ENCODE measurements at places on chromosomes 7 and 10.

GRCh38 chr10:104130041-104130440, 8.1 kb downstream of the SFR1 start:
- no peak overlapping the region for H3K4me3 ChIP-seq

DNA sequence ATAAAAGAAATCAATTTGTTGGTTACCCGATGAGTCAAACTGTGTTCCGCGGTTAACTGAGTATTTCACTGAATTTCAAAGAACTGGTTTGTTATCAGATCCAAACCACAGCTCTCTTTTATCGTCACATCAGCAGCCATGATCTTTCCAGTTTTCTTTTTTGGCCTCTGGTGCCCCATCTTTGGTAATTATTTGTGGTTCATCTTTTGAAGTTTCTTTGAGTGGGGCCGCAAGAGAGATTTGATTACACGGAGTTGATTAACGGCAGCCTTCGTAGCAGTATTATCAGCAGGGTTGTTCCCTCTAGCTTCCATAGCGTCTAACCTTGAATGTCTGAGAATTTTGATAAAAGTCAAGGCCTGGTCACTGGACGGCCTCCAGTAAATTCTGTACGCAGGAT, 154.9 kb upstream of the TNRC18 start:
- DNase-seq = no peak
- H3K4me3 ChIP-seq = no peak overlapping the region
- H3K4me1 ChIP-seq = peaks cover 24% of the 10 kb centered on the region
- H3K27me3 ChIP-seq = no peaks in the 10 kb centered on the region
- no peak overlapping the region for H3K27ac ChIP-seq
- H3K36me3 ChIP-seq = no peaks in the 10 kb centered on the region

DNA sequence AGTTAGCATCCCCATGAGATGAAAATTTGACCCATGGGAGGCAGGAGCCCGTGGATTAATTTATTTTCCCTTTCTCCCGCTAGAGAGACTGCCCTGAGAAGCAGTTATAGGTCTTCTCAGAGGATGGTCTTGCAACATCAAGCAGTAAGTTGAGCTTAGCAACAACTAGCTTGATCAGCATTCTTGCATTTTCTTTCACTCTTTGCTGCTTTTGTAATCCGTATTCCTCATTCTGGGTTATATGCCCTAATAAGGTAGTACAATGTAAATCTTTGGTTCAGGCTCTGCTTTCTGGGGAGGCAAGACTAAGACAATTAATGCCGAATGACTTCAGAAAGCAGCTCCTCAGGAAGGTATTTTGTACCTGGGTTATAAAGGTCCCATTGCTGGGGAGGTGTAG, 146.8 kb downstream of the FZD1 start:
- no peaks in the 10 kb centered on the region for H3K36me3 ChIP-seq
- H3K4me3 ChIP-seq = no peak overlapping the region
- DNase-seq = no peak
- no peak overlapping the region for H3K27ac ChIP-seq
- H3K27me3 ChIP-seq = no peaks in the 10 kb centered on the region

- H3K27me3 ChIP-seq = no peaks in the 10 kb centered on the region
- no peaks in the 10 kb centered on the region for H3K36me3 ChIP-seq
- DNase-seq = no peak
Measured at GRCh38 chr7:132296820-132297219, 279.4 kb downstream of the PLXNA4 start.

DNA sequence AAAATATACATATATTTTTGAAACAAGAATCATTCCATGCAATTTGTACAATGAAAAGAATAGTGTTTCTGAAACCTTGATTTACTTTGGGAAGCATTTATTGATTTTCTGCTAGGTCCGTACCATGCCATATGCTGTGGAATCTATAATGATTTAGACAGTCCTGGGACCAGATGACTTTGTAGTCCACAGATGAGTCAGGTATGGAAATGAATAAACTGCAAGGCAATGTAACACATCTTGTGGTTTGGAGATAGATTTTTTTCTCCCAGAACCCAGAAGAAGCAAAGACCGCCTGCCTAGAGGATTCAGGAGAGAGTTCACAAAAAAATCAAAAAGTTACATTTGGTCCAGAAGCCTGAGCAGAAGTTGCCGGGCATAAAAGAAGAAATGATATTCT, 190.4 kb downstream of the GPR37 start:
- no peak overlapping the region for H3K27ac ChIP-seq
- DNase-seq = no peak
- H3K4me3 ChIP-seq = no peak overlapping the region
- no peaks in the 10 kb centered on the region for H3K27me3 ChIP-seq
- no peaks in the 10 kb centered on the region for H3K36me3 ChIP-seq

- no peak overlapping the region for H3K27ac ChIP-seq
- no peaks in the 10 kb centered on the region for H3K36me3 ChIP-seq
- no peak for DNase-seq
- H3K4me3 ChIP-seq = no peak overlapping the region
- no peaks in the 10 kb centered on the region for H3K27me3 ChIP-seq
Measured at GRCh38 chr10:75205908-75206307, 4.7 kb upstream of the VDAC2 start.

- H3K36me3 ChIP-seq = peaks cover 75% of the 10 kb centered on the region
- no peaks in the 10 kb centered on the region for H3K4me1 ChIP-seq
- no peaks in the 10 kb centered on the region for H3K27me3 ChIP-seq
Measured at GRCh38 chr7:151142686-151143040, 24.8 kb downstream of the GBX1 start.

DNA sequence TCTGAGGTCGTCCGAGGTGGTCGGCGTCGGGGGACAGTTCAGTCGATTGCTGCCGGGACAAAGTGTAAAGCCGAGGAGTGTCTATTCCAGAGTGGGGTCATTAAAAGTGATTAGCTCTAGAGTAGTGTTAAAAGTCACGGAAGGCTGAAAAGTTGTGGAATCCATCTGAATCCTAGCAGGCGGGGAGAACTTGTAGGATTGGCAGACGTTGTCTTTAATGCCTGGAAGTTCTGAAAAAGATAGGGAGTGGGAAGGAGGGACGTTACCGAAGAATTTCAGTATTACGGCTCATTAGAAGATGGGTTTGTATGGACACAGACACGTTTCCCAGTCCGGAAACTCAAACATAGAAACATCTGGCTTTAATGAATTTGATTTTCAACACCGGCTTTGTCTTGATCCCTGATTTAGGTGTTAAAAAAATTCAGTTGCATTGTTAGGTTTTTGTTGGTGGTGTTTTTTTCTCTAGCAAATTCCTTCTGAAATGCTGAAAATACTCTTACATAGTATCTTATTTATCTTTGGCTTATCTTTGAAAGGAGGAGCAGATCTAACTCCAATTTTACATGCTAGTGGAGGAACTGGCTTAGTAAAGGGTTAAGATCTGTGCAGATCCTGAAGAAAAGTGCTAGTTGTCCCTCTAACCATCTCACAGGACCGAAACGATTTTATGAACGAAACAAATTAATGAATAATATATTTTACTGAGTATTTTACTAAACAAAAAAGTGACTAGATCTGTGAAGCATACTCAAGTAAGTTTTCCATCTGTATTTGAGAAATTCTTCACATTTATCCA, 900 bp downstream of the MKLN1 start:
- H3K4me1 ChIP-seq = peaks cover 32% of the 10 kb centered on the region
- no peak for DNase-seq
- H3K27ac ChIP-seq = peak overlapping the region; percentile 96
- no peaks in the 10 kb centered on the region for H3K36me3 ChIP-seq
- H3K27me3 ChIP-seq = no peaks in the 10 kb centered on the region

GRCh38 chr7:53218730-53219504, 183.5 kb downstream of the POM121L12 start:
- peak overlapping the region; percentile 21 for H3K4me3 ChIP-seq
- H3K4me1 ChIP-seq = peaks cover 5% of the 10 kb centered on the region
- no peak overlapping the region for H3K27ac ChIP-seq
- DNase-seq = no peak
